ENCODE measurements at places on chromosomes 11 and 22. TPM values are rescaled to one million over a fixed set of nuclear protein-coding genes. Genes with fewer than 3 reads are reported as not detected.

Gene TRPC6
- total RNA-seq = 1.5 TPM

GRCh38 chr11:120024586-120024985 is 113.3 kb downstream of the TRIM29 start:
- no peaks in the 10 kb centered on the region for H3K36me3 ChIP-seq
- DNase-seq = no peak
- no peaks in the 10 kb centered on the region for H3K27me3 ChIP-seq
- H3K4me1 ChIP-seq = no peaks in the 10 kb centered on the region
- no peak overlapping the region for H3K27ac ChIP-seq

Gene RFPL2
- not detected for total RNA-seq

GRCh38 chr11:86636275-86636674 is 36.1 kb downstream of the ME3 start:
- H3K36me3 ChIP-seq = no peaks in the 10 kb centered on the region
- no peak overlapping the region for H3K27ac ChIP-seq

GRCh38 chr11:67400942-67401494 is 640 bp downstream of the PPP1CA start:
- H3K4me1 ChIP-seq = peaks cover 6% of the 10 kb centered on the region
- H3K4me3 ChIP-seq = peak overlapping the region; percentile 89
- peak overlapping the region; percentile 89 for H3K27ac ChIP-seq
- H3K36me3 ChIP-seq = peaks cover 20% of the 10 kb centered on the region
- H3K27me3 ChIP-seq = no peaks in the 10 kb centered on the region
- DNase-seq = no peak

Data from fibroblast of lung (primary cell).